Metanephros (tissue), 2 donors: ENCODE measurements at places on chromosomes 3 and 15. TPM values are rescaled to one million over a fixed set of nuclear protein-coding genes. Genes with fewer than 3 reads are reported as not detected.

Gene NOX5
- total RNA-seq = 0.23 TPM

Gene ANKRD63
- total RNA-seq = 0.58 TPM

Gene MINAR1
- 1.1 TPM for total RNA-seq

Gene SMCO1
- 3.5 TPM for total RNA-seq

Gene ST3GAL6
- total RNA-seq = 38.2 TPM

Gene UBAP1L
- 5.6 TPM for total RNA-seq

Gene CCNB2
- 15.1 TPM for total RNA-seq

Gene CCDC39
- not detected for total RNA-seq

Gene PFN2
- total RNA-seq = 198 TPM

Gene LRRC49
- total RNA-seq = 28.7 TPM

Gene FBXL2
- 25.0 TPM for total RNA-seq

Gene FAM174B
- 17.9 TPM for total RNA-seq

Gene CLDN18
- total RNA-seq = 0.29 TPM

Gene LRTM1
- 16.1 TPM for total RNA-seq

Gene COL8A1
- total RNA-seq = 13.0 TPM

Gene PIGZ
- 1.3 TPM for total RNA-seq

Gene SPINK8
- not detected for total RNA-seq

Gene AMIGO3
- 0.41 TPM for total RNA-seq

Gene HDC
- 1.3 TPM for total RNA-seq

Gene TTC23
- total RNA-seq = 34.3 TPM

Gene FAM107A
- 4.3 TPM for total RNA-seq

Gene CHL1
- 23.9 TPM for total RNA-seq

Gene IL16
- total RNA-seq = 6.7 TPM

Gene HIGD2B
- not detected for total RNA-seq

Gene ZNF385D
- total RNA-seq = 11.0 TPM

Gene IGDCC3
- 4.1 TPM for total RNA-seq

Gene NBEAL2
- 39.9 TPM for total RNA-seq

Gene ASB7
- total RNA-seq = 16.0 TPM

Gene A4GNT
- not detected for total RNA-seq

Gene HEMK1
- 16.1 TPM for total RNA-seq

Gene IL5RA
- total RNA-seq = 0.88 TPM

Gene HESX1
- 0.76 TPM for total RNA-seq

Gene AADACL2
- total RNA-seq = not detected

Gene SAMMSON
- total RNA-seq = not detected

Gene PPP4R2
- total RNA-seq = 60.4 TPM

Gene GOLGA6L10
- 7.0 TPM for total RNA-seq

Gene VGLL3
- total RNA-seq = 7.5 TPM

Gene TRIM59
- 15.9 TPM for total RNA-seq

Gene SLCO3A1
- 8.0 TPM for total RNA-seq
